ENCODE measurements at places on chromosomes 5 and 9.

DNA sequence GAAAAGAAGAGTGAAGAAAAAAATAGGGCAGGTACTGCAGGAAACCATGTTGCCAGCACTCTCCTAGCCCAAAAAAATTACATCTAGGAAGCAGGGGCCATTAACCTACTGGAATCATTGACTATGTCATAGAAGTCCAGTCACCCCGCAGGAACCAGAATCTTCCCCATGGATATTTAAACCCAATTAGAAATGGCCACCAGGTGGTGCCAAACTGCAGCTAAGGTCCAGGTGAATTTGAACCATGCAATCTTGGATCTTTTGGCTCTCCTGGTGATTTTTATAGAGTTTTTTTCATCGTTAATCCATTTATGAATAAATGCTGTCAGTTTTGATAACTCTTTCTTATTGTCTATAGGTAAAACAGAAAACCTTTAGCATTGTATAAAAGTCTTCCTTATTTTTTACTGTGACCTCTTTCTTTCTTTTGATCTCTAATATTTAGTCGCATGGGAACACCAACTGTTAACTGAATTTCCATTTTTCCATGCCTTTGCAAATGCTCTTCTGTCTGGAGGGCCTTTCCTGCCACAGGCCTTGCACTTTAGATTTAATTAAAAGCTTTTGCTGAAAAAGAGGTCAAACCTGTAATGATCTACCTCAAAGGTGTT, 147.5 kb upstream of the FGF10 start:
- DNase-seq, result no peak

- no peak for DNase-seq
These were observed 132.8 kb upstream of the MPDZ start for GRCh38 chr9:13412331-13412730.

DNA sequence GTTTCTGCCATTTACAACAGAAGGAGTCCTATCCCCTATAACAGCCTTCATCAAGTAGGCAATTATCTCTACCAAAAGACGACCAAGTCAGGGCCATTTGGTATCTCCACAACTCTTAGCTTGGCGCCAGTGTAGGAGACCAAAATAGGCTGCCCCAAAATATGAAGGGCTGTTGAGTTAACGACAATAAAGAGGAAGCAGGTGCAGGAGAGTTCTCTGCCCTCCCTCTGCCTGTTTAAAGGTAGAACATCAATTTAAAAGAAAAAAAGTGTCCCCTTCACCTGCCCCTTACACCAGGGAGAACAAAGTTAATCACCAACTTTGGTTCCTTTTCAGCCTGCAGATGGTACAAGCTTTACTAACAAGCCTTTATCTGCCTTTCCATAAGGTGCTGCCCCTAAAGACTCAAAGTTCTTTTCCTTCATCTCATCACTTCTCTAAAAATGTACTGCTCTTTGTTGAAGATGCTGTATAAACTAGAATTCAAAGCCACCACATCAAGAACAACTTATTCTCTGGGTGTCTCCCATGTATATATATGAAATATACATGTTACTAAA, 33.3 kb downstream of the PPP1R2B start:
- DNase-seq, result no peak

- DNase-seq, result no peak
These were observed 38.4 kb downstream of the CDKL3 start for GRCh38 chr5:134328619-134329018.

- DNase-seq, result no peak
These were observed 6.6 kb downstream of the ISL1 start for GRCh38 chr5:51389577-51390463.

DNA sequence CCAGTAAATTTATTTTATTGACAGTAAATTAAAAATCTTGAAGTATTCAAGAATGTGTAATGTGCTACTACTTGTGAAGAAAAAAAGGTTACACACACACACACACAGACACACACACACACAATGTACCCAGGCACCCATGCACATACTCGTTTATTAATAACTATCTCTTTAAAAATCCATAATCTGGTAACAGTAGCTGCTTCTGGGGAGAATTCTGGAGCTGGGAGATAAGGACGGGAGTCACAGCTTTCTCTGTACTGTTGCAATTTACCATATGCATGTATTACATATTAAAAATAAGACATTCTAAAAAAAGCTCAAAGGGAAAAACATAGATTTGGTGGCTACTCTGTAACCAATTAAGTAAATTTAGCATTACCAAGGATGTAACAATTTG, 7.9 kb upstream of the C1QTNF2 start:
- DNase-seq, result no peak

- DNase-seq, result no peak
These were observed 141.6 kb upstream of the IL12B start for GRCh38 chr5:159471904-159472303.

DNA sequence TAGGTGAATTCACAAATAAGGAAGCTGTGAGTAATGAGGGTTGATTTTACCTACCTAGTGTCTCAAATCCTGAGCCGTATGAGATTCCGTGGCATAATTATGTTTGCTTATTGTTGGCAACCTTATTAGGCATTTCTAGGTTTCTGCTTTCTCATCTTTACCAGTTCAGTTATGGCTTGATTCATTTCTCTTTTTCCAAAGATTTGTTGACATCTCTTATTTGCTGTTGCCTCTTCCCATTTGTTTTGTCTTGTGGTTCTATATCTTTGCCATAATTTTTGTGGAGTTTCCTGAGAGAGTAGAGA, 470 bp downstream of the IL31RA start:
- no peak for DNase-seq

DNA sequence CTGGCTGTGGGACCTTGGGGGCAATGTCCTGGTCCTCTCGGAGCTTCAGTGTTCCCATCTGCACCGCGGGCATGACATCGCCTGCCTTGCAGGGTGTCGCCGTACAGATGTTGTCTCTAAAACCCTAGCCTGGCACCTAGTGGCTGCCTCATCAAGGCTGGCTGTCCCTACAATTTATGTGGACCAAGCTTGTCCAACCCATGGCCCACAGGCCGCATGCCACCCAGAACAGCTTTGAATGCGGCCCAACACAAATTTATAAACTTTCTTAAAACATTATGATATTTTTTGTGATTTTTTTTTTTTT, 18.3 kb upstream of the ASS1 start:
- DNase-seq, result no peak

GRCh38 chr5:74762599-74762998, 4.3 kb downstream of the GFM2 start:
- no peak for DNase-seq

GRCh38 chr9:96137671-96138429, 164.1 kb downstream of the HSD17B3 start:
- no peak for DNase-seq

GRCh38 chr9:84521208-84521607, 148.3 kb upstream of the NTRK2 start:
- no peak for DNase-seq

DNA sequence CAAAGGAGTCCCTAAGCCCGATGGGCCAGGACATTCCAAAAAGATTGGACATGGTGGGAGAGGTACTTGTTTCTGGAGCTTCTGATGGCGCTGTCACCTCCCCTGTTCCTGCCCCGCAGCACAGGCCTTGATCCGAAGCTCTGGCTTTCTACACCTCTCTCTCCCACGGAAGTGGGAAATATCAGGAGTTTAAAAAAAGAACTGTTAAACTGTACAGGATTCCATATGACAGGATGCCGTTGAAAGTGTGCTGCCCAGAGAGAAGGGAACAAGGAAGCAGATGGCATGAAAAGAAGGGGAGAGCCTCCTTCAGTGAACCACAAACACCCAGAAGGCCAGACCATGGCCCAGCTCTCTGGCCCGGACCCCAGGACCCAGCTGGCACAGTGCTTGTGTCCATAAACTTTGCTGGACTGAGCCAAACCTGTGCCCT, 26.8 kb upstream of the SLC2A8 start:
- DNase-seq, result no peak

DNA sequence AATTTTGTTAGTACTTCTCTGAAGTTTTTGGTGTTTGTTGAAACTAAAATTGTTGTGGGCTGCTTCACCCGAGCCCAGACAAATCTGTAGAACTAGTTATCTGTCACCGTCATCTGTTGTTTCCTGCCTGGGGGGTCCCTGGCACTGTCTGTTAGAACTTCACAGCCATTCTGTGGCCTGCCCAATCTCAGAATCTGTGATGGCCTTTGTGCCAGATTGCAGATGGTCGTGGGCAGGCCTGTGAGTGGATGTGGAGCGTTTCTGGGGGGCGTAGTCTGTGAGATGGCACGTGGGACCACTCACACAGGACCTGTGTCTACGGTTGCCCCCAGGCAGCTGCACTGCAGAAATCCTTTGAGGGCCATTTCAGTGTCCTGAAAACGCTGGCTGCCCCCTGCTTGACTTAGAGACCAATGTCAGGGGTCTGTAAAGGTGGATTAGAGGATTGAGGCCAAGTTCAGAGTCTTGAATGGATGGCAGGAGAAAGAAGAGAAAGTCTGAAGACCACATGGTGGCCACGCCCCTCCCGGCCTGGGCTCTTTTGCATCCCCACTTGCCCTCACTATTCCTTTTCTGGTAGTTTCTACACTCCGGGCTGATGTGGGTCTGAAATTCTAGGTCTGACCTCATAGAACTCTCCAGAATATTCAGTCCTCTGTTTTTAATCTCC, 38.3 kb downstream of the TRIO start:
- DNase-seq, result no peak

DNA sequence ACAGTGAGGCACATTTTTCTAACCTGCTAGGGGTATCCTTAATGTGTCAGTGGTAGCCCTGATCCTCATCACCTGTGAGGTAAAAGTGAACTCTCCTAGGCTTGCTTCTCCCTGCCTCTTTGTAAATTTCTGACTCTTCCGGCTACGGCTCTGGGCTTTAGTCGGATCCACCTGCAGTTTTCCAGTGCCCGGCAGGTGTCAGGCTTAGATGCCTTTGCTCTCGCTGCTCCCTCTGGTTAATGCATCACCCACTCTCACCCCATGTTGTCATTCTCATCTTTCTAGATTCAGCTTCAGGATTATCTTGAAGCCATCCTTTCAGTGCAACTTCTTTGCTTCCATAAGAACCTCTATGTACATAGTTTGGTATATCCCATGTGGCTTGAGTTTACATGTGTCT, 3.6 kb downstream of the CEP78 start:
- no peak for DNase-seq

DNA sequence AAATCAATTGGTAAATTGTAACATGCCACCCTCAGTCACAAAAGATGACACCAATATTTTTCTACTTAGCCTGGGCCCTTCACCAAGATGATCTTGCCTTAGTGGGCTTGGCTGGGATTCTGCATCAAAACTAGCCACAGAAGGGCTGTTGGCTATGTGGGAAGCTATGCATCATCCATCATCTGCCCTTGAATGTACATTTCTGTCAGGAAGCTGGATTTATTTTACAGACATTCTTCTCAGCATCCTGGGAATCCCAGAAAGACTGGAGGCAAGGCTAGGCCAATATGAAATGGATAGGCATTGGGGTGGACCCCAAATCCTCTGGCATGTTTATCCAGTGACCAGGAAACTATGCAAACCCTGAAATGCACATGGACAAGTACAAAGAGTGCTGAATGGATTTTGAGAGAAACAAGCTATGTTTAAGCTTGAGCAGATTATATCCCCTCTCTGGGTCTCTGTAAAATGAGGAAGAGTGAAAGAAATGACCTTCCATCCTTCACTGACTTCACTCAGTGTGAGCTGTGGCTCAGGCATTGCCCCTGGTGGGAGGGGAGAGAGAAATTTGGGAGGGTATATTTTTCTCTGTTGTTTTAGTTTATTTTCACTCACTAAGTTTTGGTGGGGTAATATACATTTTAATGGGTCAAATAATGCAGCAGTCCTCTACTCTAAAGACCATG, 283.6 kb downstream of the EBF1 start:
- DNase-seq, result no peak

DNA sequence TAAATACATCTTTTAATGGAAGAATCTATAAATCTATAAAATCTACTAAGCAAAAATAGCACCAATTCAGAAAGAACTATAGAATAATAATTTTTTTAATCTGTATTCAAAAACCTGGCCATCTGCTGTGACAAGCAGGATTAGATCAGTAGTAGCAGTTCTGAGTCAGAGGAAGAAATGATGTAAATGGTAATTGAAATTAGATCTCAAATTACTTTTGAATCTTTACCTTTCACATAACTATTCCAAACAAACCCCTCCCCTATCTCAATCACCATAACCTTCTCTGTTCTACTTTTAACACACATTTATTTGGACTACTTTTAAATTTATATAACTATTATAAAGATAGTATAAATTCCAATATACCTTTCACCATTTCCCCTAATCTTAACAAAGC, 727.8 kb upstream of the FAM174A start:
- DNase-seq, result no peak

DNA sequence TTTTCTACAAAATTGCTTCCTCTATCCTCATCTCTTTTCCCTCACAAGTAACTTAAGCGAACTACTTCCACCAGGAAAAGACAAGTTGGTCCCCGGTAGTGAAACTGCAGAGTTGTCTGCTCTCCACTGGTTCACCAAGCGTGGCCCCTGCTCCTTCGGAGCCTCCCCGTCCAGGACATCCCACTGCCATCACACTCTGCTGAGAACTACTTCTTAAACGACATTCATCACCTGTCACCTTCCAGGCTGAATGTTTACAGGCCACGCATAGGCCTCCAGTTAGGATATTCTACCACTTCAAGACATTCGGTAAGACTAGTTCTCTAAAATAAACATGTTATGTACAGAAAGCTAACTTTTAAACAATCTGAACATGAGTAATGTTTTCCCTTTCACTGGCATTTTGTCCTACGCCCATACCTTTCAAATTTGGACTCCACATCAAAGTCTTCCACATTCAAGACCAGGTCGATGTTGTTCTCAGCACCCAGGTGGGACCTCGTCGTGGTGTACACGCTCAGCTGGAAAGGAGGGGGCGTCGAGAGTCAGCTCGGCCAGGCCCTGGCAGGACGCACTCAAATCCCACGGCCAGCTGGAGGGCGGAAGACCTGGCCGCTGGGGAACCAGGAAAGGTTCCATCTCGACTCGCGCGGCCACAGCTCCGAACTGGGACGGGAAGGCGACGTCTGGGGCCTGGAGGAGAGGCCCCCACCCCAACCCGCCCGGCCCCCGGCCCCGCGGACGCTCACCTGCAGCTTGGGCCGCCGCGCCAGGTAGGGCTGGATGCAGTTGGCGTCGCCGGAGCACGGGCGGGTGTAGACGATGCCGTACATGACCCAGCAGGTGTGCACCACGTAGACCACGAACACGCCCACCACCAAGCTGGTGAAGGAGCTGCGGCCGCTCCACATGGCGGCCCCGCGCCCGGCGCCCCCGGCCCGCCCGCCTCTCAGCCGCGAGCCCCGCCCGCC, 683 bp downstream of the CLPTM1L start:
- no peak for DNase-seq

DNA sequence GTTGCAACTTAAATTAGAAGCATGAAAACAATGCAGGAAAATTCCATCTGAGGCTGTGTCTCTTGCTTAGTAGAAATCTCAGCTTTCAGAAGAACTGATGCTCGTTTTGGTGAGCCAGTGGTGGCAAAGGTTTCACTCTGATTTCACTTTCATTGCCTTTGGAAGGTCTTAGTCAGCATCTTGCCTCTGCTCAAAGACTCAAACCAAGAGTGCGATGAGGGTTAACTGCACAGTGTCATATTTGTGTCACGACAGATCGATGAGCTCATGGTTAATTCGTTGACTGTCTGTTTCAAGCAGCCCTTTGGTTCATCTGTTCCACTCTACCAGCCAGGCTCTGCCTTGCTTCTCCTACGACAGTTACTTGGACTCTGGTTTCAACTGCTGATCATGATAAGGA, 331.3 kb upstream of the KIF2A start:
- no peak for DNase-seq

Data from stimulated activated CD8-positive, alpha-beta memory T cell treated with anti-CD3 and anti-CD28 coated beads, Interleukin-7, amount 100 ng/mL, for 1 hour (primary cell).